Posterior cingulate gyrus (tissue), 11 donors: ENCODE measurements at places on chromosomes 7 and 10.

DNA sequence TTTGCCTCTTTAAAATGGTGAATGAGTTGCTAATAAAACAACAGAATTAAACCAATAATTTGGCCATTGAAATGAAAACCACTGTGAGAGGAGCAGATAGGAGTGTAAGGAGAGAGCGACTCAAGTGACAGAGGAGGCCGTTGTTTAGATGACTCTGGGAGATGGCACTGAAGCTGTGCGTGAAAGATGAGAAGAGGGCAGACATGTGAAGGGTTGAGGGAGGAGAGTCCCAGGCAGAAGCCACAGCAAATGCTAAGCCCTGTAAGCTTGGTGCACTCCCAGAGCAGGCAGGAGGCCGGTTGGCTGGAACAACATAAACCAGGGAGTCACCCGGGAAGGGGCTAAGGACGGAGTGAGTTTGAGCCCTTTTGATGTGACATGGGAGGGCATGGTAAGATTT, 814 bp upstream of the OPALIN start:
- no peak for DNase-seq

GRCh38 chr10:110504111-110504735, 6.5 kb downstream of the DUSP5 start:
- DNase-seq = no peak

GRCh38 chr10:1114719-1115606, 58.8 kb downstream of the WDR37 start:
- DNase-seq = no peak

GRCh38 chr10:100481462-100482081, 18.8 kb downstream of the WNT8B start:
- DNase-seq = peak; percentile 72

- DNase-seq = no peak
These were observed 32.6 kb downstream of the DUSP5 start for GRCh38 chr10:110530131-110530831.

GRCh38 chr7:52799817-52800216, 235.6 kb upstream of the POM121L12 start:
- DNase-seq = peak; percentile 62

DNA sequence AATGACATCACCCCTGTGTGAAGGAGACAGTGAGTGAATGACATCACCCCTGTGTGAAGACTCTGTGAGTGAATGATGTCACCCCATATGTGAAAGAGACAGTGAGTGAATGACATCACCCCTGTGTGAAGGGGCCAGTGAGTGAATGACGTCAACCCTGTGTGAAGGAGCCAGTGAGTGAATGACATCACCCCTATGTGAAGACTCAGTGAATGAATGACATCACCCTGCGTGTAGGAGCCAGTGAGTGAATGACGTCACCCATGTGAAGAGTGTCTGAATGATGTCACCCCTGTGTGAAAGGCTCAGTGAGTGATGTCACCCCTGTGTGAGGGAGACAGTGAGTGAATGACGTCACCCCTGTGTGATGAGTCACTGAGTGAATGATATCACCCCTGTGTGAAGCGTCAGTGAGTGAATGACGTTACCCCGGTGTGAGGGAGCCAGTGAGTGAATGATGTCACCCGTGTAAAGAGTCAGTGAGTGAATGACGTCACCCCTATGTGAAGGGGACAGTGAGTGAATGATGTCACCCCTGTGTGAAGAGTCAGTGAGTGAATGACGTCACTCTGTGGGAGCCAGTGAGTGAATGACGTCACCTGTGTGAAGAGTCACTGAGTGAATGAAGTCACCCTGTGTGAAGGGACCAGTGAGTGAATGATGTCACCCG, 478.1 kb downstream of the PTPRN2 start:
- no peak for DNase-seq

GRCh38 chr10:101888251-101888949, 44.8 kb upstream of the KCNIP2 start:
- DNase-seq = no peak

- DNase-seq = no peak
These were observed 469.2 kb downstream of the ADRA2A start for GRCh38 chr10:111545861-111546605.

DNA sequence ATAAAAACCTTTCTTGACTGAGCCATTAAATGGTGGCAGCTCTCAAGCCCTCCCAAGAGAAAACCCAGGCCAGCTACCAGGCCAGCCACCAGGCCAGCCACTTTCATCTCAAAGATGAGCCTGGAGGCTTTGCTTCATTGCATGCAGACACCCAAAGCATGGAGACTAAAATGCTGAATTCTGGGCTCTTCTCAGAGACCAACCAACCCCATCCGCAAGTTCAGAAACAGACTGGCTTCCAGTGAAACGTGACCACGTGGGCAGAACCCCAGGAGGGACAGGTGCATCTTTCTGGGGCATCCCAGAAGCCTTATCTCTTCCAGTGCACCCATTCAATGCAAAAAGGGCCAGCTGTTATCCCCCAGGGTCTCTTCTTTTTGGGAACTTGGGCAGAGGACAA, 20.9 kb downstream of the CHST15 start:
- no peak for DNase-seq

DNA sequence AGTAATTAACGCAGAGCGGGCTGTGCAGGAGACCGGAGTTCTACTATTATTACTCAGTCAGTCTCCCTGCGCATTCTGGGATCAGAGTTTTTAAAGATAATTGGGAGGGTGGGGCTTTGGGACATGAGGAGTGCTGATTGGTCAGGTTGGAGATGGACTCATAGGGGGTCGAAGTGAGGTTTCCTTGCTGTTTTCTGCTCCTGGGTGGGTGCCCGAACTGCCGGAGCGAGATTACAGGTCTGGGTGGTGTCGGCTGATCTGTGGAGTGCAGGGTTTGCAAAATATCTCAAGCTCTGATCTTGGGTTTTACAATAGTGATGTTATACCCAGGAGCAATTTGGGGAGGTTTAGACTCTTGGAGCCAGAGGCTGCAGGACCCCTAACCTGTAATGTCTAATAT, 3.9 kb upstream of the LRRC27 start:
- DNase-seq = no peak

- DNase-seq = peak; percentile 66
These were observed 957 bp upstream of the ANKRD2 start for GRCh38 chr10:97571622-97572021.

- peak; percentile 72 for DNase-seq
These were observed 194.3 kb upstream of the FERD3L start for GRCh38 chr7:19339512-19339911.

DNA sequence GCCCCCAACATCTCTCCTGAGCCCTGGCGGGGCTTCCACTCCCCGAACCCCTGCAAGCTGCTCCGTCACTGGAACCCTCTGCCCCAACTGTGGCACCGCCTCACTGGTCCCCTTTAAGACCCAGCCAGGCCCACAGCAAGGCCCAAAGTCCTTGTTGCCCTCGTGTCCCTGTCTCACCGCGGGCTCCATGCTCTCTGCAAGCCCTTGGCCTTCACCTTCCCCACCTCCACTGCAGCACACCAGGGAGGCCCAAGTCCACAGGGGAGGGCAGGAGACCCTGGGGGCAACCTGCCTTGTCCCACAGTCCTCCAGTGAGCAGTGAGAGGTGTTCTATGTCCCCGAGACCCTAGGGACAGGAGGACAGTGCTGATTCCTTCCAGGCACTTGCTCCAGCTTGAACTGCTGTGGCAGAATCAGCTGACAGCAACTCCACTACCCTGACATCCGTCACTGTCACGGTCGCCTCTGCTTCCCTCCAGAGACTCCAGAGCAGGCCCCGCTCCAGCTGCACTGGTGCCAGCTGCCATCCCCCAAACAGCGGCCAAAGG, 105.3 kb downstream of the CYTH3 start:
- DNase-seq = peak; percentile 60

- DNase-seq = no peak
These were observed 112.4 kb upstream of the FAM171A1 start for GRCh38 chr10:15483215-15484075.

DNA sequence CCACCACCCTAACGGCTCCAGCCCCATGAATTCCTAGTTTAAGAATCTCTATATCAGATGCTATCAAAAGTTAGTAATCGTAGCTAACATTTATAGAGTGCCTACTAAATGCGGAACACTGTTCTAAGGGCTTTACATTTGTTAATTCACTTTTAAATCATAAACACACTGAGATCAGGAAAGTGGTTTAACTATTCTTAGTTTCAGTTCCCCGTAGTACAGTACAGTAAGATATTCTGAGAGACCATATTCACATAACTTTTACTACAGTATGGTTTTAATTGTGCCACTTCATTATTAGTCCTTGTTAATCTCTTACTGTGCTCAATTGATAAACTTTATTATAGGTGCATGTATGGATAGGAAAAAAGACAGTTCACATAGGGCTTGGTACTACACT, 22.5 kb downstream of the SYPL1 start:
- DNase-seq = no peak

GRCh38 chr10:133071733-133072132, 16.0 kb upstream of the ADGRA1 start:
- DNase-seq = no peak

DNA sequence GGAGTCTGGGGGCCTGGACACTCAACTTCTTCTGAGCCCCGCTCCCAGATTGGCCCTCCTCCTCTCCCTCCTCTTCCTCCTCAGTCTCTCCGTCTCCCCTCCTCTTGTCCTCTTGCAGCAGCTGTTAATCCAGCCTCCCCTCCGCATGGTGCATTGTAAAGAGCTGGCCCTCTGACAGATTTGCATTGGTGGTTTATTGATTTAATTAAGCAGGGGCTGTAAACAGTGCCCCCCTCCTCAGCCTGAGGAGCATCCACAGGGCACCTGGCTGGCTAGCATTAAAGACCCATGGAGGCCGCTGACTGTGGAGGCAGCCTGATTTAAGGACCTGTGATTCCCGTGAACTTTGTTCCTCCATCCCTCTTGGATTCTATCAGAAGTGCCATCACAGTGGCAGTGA, 28.9 kb upstream of the PCBD1 start:
- DNase-seq = no peak

GRCh38 chr7:151686016-151686766, 166.5 kb upstream of the RHEB start:
- no peak for DNase-seq

- no peak for DNase-seq
These were observed 155.7 kb downstream of the TCERG1L start for GRCh38 chr10:131155876-131156230.

DNA sequence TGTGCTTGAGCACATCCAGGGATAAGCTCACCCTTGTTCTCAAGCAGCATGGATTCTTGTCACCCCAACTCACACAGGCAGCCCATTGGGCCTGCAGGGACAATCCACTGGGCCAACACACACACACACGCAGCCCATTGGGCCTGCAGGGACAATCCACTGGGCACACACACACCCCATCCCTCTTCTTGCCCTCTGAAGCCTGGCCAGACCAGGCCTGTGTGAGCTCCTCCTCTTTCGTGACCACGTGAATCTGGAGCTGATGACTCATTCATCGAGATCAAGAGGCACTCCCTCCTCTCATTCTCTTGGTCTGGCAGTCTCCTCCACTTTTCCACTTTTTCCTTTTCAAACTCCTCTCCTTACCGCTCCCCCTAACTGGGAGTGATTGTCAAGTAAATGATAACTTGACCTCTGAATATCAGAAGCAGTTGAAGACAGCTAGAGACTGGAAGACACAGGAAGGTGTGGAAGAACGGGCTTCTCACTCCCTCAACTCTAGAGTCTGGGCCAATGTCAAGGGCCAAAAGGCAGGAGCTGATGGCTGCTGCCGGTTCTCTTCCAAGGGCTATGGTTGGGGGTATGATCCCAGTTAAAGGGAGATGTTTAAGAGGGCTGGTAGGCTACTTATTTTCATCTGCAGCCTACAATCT, 89.7 kb downstream of the HIPK2 start:
- no peak for DNase-seq

GRCh38 chr10:38212460-38212859, 118.3 kb downstream of the ZNF37A start:
- DNase-seq = no peak
